ENCODE measurements at places on chromosomes 5 and 9.
A peak's percentile ranks its signal among the peaks of the same experiment; 100 is the strongest.

GRCh38 chr9:119304555-119304954, 64.7 kb downstream of the BRINP1 start:
- no peak for DNase-seq

GRCh38 chr5:150579462-150580400, 60.7 kb upstream of the SYNPO start:
- no peak for DNase-seq

GRCh38 chr5:11038772-11039171, 277.7 kb upstream of the DAP start:
- no peak for DNase-seq

- DNase-seq, result no peak
Observed at GRCh38 chr5:32499261-32499660, 54.7 kb upstream of the ZFR start.

- peak; percentile 91 for DNase-seq
Observed at GRCh38 chr9:33161011-33161588, 6.0 kb downstream of the B4GALT1 start.
